ENCODE measurements at places on chromosomes 6 and 20.

- DNase-seq, result no peak
Measured at GRCh38 chr6:27214126-27214601, 33.3 kb upstream of the PRSS16 start.

DNA sequence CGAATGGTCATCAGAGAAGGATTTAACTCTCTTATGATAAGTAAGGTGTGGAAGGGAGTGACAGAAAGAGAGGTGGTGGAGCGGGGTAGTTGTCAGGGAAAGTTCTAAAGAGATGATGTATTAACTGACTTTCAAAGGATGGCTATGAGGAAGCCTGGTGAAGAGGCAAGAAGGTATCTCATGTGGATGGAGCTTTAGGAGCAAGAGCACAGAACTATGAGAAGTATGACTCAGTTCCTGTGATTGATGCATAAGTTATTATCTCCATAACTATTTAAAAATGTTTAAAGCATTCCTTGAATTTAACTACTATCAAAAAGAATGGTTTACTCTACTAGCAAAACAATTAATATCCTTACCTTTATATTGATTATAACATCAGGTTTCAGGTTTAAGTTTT is 28.8 kb downstream of the AK9 start:
- DNase-seq, result no peak

DNA sequence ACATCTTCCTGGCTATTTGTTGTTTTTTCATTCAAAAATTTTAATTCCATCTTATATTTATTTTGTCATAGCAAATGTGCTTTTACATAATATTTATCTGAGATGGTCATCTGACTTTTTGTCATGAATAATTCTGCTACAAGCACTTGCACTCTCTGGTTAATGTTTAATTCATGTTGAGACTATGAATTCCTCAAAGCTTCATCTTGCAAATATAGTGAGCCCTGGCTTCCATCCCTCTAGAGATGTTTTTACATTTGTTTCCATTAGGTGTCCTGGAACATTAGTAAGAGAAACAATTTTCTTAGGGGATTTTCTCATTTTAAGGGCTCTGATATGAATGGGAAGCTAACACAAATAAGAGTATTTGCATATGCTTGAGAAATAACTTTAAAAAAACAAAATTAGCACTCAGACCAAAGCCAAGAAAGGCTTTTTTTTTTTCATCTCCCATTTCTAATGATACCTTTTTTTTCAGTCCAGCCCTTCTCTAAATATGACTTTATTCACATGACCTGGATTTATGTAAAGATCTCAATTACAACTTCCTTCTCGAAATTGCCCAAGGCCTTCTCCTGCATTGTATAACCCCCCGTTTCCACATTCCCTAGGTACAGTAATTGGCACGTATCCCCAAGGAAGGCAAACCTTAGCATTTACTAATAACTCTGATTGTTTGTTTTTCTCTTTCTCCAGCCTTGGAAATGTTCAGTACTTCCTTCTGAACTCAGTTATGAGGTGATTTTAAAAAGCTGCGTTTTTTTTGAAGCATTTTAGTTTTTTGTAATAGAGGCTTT is 797.0 kb upstream of the GJE1 start:
- DNase-seq, result no peak

DNA sequence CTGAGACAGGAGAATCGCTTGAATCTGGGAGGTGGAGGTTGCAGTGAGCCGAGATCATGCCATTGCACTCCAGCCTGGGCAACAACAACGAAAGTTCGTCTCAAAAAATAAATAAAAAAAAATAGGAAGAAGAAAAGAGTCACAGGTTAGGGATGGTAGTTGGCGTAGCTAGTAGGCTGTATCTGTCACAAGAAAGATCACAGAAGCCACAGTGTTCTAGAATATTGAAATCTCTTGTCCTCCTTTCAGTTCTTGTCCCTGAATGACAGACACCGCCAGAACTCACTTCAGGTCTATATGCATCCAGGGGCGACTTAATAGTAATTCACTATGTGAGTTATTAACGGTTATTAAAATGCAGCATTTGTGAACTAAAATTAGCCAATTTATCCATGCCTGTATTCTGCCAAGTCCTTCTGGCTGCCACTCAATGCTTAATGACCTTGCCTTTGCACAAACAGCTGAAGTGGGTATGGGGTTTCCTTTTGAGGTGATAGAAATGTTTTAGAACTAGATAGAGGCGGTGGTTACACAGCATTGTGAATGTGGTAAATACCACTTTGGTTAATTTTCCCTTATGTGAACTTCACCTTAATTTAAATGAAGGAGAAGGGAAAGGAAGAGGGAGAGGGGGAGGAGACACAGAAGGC is 41.3 kb upstream of the ZMYND8 start:
- DNase-seq, result no peak

- no peak for DNase-seq
Measured at GRCh38 chr20:60292001-60292520, 333.8 kb downstream of the CDH26 start.

Data from effector CD4-positive, alpha-beta T cell (primary cell).